ENCODE measurements at places on chromosomes 2 and 18.

- DNase-seq, result no peak
Observed at GRCh38 chr2:203849010-203849409, 18.6 kb upstream of the CTLA4 start.

GRCh38 chr2:227632827-227633226 is 15.5 kb downstream of the SCYGR4 start:
- DNase-seq, result no peak

DNA sequence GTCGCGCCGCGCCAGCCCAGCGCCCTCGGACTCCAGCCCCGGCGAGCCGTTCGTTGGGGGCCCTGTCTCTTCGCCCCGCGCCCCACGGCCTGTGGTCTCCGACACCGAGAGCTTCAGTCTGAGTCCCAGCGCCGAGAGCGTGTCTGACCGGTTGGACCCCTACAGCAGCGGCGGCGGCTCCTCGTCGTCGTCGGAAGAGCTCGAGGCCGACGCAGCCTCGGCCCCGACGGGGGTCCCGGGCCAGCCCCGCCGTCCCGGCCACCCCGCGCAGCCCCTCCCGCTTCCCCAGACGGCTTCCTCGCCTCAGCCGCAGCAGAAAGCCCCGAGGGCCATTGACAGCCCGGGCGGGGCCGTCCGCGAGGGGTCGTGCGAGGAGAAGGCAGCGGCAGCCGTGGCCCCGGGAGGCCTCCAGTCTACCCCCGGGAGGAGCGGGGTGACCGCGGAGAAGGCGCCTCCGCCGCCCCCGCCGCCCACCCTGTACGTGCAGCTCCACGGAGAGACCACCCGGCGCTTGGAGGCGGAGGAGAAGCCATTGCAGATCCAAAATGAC is 1.4 kb downstream of the PHLPP1 start:
- peak; percentile 36 for DNase-seq

DNA sequence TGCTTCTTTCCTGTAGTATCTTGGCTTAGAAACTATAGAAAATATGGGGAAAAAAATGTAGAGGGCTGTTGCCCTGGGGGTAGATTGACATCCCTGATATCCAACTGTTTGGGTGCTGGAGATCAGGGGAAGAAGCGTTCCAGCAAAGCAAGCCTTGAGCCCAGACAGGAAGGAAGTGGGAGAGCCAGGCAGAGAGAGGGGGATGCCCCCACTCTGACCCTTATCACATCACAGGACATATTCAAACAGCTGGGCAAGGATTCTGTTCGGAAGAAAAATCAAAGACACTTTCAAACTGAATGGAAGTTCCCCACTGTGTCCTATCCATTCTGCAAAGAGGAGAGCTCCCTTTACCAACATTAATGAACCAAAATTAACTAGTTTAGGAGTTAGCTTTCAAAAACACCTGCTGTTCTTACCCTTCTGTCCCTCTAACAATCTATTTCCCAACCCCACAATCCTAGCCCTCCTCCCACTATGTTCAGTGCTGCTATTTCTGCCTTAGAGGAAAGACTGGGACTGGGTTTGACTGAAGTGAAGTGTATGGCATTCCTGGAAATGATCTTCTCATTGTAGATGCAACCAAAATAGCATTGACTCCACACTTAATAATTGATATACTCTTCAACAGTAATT is 16.9 kb upstream of the KCNG3 start:
- DNase-seq, result no peak

DNA sequence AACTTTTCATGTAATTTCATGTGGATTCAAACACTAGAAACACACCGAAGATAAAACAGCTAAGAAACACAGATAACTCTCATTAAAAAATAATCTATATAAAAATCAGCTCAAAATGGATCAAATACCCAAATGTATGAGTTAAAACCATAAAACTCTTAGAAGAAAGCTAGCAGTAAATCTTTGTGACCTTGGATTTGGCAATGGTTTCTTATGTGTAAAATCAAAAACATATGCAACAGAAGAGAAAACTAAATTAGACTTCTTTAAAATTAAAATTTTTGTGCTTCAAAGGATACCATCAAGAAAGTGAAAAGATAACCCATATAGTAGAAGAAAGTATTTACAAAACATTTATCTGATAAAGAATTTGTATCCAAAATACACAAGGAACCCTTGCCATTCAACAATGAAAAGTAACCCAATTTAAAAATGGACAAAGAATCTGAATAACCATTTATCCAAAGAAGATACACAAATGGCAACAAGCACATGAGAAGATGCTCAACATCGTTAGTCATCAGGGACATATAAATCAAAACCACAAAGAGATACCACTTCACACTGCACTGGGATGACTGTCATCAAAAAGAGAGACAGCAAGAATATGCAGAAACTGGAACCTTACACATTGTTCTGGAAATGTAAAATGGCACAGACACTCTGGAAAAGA is 27.5 kb downstream of the GAREM1 start:
- no peak for DNase-seq

DNA sequence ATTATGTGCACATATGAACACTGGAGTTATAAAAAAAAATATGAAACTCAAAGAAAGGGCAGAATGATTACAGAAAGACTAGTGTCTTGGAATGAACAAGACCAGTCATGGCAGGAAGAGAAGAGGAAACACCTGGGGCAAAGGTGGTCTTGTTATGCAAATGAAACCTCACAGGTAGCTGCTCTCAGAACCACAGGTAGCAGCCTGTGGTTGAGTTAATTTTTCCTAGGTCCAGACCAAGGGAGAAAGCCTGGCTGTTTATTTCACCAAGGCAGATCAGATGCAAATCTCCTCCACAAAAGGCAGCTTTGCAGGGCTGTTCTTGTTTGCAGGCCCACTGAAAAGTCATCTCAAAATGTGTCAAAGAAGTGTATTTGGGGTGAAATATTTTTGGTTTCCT is 785.8 kb downstream of the RNF144A start:
- DNase-seq, result no peak

DNA sequence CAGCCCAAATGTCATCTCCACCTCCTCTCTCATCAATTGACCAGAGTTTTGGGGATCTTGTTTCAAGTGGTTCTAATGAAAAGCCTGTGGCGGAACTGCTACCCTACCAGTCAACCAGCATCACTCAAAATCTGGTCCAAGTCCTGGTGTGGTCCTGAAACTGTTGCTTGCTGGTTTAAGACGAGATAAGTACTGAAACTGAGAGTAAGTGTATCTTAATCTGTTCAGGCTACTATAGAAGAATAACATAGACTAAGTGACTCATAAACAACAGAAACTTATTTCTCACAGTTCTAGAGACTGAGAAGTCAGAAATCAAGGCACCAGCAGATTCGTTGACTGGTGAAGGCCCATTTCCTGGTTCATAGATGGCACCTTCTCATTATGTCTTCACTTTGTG is 879 bp upstream of the GALNT5 start:
- DNase-seq, result no peak

DNA sequence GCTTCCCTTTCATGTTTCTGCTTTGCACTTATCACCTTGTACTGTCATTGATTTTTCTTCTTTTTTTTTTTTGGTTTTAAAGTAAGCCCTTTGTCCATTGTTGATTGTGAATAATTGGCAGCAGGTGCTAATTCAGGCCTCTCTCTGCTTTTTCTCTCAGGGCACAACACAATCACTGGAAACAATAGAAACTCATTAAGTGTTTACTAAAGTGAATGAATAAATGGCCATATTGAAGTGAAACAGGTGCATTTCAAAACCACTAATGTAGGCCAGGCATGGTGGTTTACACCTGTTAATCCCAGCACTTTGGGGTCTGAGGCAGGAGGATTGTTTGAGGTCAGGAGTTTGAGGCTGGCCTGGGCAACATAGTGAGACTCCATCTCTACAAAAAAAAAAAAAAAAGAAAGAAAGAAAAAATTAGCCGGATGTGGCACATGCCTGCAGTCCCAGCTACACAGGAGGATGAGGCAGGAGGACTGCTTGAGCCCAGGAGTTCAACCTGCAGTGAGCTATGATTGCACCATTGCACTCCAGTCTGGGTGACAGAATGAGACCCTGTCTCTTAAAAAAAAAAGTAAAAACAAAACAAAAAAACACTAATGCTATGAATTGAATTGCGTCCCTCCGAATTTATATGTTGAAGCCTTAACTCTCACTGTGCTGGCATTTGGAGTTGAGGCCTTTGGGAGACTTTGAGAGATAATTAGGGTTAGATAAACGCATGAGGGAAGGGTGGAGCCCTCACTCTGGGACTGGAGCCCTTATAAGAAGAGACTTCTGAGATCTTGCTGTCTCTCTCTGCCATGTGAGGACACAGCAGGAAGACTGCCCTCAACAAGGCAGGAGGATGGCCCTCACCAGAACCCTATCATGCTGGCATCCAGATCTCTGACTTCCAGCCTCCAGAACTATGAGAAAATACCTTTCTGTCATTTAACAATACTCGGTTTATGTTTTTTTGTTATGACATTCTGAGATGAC is 19.9 kb downstream of the SLC38A11 start:
- no peak for DNase-seq

GRCh38 chr2:72975017-72975416 is 57.7 kb downstream of the EMX1 start:
- no peak for DNase-seq

GRCh38 chr2:148651972-148652371 is 7.4 kb downstream of the EPC2 start:
- DNase-seq, result no peak

- DNase-seq, result no peak
Observed at GRCh38 chr2:86476092-86476491, 34.9 kb downstream of the KDM3A start.

GRCh38 chr2:18404708-18405107 is 155.7 kb downstream of the RDH14 start:
- no peak for DNase-seq

DNA sequence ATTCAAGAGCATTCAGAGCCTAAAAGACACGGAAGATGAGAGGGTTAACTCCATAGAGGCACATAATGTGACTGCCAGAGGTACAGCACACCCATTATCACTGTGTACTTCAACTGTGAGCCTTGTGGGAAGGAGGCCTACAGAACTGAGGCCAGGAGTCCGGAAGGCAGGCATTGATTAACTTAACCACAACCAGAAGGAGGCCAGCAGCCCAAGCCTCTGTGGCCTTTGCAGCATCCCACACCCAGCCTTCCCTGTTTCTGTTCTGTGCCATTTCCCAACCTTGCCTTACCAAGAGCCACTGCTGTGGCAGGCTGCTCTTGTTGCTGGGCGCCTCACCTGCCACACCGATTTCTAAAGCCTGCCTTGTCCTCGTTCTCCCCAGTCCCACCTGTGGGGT is 27.2 kb downstream of the SIGLEC15 start:
- no peak for DNase-seq

GRCh38 chr2:137969418-137969765 is 5.1 kb downstream of the HNMT start:
- no peak for DNase-seq

DNA sequence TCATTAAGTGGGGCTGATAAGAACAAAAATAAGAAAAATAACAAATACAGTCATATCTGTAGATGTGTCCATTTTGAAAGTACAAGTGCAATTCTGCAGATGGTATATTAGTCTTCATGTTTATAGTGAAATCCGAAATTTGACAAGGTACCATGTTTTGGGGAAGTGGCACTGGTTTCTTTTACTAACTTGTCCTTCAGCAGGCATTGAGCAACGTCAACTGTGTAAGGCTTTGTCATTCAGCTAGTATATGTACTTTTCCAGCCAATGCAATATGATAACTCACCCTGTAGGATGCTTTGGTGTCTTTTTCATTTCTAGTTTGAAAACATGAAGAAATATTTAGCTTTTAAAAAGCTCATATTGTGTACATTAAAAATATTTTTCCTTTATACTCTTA is 139.9 kb downstream of the MCFD2 start:
- no peak for DNase-seq
